ENCODE measurements at places on chromosomes 5 and 9.

DNA sequence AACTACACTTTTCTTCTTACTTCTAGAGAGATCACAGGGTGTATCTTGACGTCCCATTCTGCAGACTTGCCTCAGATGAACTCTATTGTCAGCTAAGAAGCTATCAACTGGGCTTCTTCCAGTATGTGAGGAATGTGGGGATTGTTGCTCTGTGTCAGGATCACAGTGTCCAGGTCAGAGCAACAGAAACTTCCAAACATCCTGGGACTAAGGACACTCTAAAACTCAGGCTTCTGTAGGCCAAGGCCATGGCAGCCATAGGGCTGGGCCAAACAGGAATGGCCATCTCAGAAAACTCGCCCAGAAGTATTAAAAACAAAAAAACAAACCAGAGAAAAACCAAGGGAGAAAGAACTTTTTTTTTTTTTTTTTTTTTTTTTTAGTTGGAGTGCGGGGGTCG lies 210.0 kb upstream of the CLINT1 start:
- no peak for DNase-seq

- no peak for DNase-seq
These were observed 43.7 kb downstream of the STK10 start for GRCh38 chr5:172144291-172144815.

DNA sequence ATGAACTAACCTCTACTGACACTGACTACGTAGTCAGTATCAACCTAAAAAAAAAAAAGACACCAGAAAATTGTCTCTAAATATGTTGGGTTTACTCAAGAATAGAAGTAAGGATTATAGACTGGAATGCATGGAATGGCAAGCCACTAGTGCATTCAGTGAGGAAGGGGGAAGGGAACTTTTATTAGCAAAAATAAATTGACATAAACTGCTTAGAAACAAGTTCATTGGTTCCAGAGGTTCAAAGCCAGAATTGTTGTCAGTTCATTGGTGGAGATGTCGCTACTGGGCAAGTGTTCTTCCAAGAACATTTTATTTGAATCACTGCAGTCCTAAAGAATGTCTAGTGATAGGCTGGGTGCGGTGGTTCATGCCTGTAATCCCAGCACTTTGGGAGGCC lies 26.1 kb upstream of the AOPEP start:
- DNase-seq, result no peak

DNA sequence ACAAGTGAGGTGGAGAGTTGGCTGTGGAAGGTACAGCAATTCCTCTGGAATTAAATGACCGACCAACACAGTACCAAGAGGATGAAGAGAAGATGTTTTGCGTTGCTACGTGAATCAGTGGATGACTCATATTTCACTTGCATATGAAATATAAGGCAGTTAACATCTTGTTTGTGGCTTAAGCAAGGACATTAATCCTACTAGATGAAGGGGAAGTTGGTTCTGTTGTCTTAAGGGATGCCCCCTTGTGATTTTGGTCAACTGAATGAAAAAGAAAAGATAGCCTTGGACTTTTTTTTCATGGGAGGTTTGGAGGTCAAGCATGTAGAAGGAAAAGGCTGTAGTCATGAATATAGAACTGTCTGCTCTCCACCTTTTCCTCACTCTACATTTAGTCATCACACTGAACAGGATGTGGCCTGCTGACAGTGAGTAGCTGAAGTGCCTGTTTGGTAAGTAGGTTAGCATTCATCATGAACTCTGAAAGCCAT lies 33.9 kb downstream of the VLDLR start:
- peak; percentile 40 for DNase-seq

DNA sequence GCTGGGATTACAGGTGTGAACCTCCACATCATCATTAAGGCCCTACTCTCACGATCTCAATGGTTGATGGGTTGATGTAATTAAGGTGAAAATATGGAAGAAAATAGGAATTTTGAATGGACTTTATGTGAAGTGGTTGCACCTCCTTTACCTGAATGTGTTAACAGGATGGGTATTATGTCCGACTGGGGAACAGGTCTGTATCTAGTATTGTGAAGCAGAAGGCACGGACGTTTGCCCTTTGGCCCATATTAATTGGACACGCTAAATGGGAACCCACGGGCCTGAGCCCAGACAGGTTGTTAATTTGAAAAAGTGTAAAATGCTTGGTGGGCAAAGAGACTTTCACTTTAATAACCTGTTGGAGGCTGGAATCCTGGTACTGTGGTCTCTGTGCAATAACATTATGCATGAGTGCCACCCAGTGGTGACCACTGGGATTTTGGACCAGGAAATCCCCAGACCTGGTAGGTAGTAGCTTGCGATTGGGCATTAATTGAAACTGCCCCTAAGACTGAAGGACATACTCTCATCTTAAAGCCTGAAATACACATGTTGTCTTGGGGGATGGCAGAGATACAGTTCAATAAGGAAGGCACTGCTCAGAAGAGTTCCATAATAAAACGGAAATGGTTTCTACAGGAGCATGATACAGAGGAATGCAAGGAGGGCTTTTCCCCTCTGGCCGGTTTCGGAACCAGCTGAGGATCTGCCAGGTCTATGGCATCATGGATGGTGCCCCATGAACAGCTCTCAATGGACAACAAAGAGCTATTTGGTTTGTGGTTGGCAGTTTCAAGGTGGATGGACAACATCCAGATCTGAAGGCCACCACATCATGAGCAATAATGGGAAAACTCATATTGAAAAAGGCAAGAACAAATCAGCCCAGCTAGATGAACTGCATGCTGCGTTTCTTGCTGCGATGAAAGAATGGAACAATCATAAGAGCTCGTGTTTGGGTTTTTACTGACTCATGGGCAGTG lies 26.2 kb upstream of the BICD2 start:
- DNase-seq, result peak; percentile 55

GRCh38 chr5:24226479-24226878 lies 418.3 kb downstream of the CDH10 start:
- no peak for DNase-seq

DNA sequence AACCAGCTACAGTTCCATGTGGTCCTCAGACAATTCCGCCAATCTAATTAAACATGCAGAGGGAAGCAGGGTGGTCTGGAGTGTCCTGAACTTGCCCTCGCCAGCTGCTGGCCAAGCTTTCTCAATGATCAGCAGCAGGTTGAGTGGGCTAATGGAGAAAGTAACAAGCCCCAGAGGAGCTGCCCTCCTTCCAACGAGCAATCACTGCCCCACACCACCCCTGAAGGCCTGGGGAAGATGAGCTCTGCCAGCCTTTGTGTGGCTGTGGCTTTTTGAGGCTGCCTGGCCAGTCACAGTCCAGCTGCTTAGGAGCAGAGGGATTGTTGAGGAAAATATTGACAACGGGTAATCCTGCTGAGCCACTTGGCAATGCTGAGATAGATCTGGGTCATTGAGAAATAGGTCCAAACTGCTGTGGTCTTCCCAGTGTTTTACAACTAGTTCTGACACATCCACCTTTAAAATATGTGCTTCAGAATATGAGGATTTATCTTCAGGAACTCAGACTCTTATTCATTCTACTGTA lies 107.3 kb downstream of the CD180 start:
- DNase-seq, result no peak

DNA sequence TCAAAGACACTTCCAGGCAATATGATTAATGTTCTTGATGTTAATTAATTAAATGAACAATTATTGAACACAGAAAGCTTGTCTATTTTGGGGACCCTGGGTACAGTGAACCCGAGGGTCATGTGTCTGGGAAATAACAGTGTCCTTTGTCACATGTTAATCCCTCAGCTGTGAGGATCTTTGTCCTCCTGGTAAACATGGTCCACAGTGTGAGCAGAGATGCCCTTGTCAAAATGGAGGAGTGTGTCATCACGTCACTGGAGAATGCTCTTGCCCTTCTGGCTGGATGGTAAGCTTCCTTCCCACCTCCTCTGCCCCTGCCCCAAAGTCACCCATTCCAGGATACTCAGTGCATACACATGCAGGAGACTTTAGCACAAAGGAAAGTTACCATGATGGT lies 107.9 kb downstream of the MEGF10 start:
- no peak for DNase-seq

- no peak for DNase-seq
These were observed 8.6 kb downstream of the CD74 start for GRCh38 chr5:150404121-150404520.

DNA sequence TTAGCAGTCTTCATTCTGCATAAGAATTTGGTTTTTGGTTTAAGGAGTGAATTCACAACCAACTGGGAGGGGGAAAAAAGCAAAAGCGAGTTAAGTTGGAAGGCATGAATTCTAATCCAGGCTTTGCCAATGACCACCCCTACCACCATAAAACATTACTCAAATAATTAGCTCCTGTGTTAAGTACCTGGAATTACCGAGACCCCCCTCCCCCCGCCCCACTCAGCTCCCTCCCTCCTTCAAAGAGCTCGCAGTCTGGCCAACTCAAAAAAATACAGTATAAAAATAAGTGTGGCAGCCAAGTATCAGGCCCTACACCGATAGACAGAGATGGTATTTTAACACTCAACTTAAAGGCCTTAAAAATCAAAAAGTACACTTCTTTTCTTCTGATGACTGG lies 492 bp downstream of the ATG12 start:
- DNase-seq, result no peak

GRCh38 chr9:5301544-5301943 lies 3.0 kb downstream of the RLN2 start:
- no peak for DNase-seq

DNA sequence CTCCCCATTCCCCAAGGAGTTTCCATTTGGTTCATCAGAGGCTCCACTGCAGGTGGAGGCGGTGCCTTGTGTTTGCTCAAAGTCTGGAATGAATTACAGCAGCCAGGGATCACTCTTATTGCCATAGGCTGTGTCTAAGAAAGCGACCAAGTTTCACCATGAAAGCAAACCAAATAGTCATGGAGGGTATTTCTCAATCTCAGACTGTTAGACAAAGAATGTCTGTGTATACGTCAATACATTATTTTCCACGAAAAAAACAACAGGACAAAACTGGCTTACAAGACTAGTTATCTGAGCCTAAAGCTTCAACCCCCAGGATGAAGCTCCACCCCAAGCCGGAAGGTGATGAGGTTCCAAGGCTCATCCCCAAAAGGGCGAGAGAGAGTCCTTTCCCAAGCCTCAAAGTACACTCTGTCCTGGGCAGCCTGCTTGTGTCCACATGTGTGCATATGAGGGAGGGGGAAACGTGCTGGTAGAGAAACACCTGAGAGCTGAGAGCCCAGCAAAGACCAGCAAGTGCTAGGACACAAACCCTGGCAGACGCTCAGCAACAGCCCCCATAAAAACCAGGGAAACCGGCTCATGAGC lies 4.3 kb downstream of the B4GALT1 start:
- no peak for DNase-seq

GRCh38 chr9:134393582-134394280 lies 67.5 kb downstream of the RXRA start:
- no peak for DNase-seq

GRCh38 chr5:145586661-145587307 lies 248.4 kb downstream of the PRELID2 start:
- no peak for DNase-seq

- no peak for DNase-seq
These were observed 558.6 kb upstream of the SEMA6A start for GRCh38 chr5:117133198-117133597.

GRCh38 chr9:18490641-18491370 lies 16.9 kb downstream of the ADAMTSL1 start:
- no peak for DNase-seq

GRCh38 chr9:98907055-98907454 lies 36.7 kb upstream of the COL15A1 start:
- DNase-seq, result no peak

Data from activated T-helper 2 cell treated with anti-CD3 and anti-CD28 coated beads, Interferon-gamma antibody, Interleukin-2, Interleukin-4, amounts not matched to agents 10 μg/mL and 5 μg/mL and 100 μg/mL, durations not matched to agents 14 hours and 24 hours and 36 hours (primary cell).